ENCODE measurements at places on chromosomes 2 and 18.

- no peak for DNase-seq
Measured at GRCh38 chr2:120468136-120468535, 122.2 kb downstream of the INHBB start.

- DNase-seq: no peak
Measured at GRCh38 chr2:224106794-224107193, 67.7 kb upstream of the SERPINE2 start.

DNA sequence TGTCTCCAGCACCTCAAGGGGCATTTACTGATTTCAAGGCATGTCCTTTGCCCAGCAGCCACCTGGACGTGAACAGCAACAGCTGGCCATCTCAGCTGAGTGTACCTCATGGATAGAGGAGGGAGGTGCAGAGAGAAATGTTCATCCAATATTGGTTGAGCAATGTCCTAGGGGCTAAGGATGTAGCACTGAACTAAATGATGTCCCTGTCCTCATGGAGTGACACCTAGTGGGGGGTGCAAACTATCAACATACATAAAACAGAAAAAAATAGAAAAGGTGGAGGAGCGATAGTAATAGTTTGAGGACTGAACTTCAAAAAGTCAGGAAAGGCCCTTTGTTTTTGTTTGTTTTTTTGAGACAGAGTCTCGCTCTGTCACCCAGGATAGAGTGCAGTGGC, 4.8 kb upstream of the UGGT1 start:
- DNase-seq: no peak

DNA sequence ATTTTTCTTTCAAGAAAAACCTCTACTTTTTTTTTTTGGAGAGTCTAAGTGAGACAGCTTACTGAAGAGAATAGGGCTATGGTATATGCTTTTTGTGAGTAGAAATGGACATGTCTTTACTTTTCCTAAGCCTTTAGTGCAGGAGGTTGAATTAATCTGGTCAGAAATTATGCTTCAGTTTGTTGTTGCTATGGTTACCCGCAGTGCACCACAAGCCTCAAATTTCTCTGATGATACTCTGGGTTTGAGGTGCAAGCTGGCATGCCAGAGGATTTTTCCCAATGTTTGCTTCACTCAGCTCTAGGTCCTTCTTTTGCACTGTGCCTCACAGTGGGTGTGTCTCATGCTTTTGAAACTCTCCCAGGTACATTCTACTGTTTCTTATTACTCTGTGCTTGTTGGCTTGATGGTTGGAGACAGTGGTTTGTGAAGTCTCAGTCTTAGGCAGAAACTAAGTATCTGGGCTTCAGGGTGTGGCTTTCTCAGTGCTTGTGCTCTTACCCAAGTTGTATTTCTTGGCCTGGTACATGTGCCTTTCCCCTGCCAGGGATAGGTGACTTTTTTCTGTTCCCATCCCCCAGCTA, 278.3 kb downstream of the RBM43 start:
- DNase-seq: no peak

DNA sequence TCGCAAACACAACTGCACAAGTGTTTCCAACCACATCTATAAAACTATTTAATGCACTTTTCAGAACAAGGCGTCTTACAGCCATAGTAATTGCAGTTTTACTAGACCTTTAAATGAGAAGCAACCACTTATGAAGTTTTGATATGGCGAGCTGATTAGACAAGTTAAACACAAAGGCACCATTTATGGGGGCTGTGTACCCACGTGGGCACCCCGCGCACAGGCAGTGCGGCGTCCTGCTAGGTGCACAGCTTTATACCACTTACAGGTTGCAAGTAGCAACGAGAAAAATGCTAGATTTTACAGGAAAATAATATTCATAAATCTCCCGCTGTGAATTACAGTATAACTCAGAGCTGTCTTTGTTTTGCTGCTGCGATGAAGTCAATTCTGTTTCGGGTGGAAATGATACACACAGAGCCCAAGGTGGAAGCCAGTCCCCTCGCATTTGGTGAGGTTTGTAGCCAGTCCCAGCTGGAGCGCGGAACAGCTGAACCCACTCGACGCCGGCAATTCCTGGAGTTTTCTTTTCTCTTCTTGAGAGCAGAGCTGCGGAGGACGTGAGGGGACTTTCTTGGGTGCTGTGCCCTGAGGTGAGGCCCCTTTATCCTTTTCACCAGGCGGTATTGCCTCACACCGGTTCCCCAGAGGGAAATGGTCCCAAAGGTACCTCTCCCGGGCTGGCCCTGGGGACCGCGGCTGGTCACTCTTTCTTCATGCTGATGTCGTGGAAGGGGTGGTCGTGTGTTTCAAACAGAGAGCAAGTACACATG, 76.7 kb downstream of the PTGR3 start:
- no peak for DNase-seq

DNA sequence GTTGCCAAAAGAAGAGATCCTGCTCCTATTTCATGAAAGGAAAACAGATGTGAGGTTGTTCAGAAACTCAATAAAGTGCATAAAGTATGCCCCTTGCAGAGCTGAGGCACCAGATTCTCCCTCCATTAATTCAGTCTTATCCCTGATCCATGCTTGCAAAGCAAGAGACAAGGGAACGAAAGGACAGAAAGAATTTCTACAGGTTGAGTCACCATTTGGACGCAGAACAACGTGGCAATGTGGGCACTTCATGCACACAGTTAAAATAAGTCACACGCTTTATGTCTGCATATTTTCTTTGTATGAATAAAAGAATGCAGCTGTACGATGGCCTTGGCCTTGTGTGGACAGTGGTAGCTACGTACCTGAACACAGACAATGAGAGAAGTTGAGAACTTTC, 321.7 kb upstream of the REV1 start:
- DNase-seq: no peak

- no peak for DNase-seq
Measured at GRCh38 chr2:195450552-195451113, 206.4 kb upstream of the SLC39A10 start.

DNA sequence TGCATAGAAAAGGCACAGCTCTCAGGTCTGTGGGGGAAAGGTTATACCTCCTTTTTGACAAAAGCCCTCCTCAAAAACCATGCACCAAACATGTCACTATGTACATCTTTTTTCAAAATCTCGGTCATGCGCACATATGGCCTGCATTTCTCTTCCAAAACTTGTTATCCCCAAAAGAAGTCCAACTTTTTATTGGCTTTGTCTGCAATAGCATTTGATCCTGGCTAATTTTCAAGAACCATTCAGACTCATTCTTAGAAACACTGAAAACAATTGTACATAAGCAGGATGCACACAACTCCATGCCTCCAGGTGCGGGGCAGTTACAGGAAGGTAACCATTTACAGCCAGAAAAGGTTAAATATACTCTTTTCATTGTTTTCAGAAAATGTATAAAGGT, 21.9 kb downstream of the SERTAD2 start:
- DNase-seq: no peak

DNA sequence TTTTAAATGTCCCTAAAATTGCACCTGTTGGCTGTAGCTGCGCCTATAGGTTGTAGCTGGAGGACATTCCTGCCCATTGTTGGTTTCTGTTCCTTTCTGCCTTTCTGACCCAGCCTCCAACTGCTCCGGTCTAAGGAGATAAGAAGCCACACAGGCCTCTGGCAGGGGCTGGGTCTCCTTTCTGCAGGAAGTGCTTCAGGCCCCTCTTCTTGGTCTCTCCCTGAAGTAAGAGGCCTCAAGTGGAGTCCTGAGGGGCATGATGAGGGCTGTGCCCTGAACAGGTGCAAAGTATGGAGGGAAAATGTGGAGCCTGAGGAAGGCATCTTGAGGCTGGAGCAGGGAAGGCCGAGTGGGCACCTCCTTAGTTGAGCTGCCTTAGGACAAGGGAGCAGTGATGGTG, 10.4 kb upstream of the SFTPB start:
- no peak for DNase-seq

DNA sequence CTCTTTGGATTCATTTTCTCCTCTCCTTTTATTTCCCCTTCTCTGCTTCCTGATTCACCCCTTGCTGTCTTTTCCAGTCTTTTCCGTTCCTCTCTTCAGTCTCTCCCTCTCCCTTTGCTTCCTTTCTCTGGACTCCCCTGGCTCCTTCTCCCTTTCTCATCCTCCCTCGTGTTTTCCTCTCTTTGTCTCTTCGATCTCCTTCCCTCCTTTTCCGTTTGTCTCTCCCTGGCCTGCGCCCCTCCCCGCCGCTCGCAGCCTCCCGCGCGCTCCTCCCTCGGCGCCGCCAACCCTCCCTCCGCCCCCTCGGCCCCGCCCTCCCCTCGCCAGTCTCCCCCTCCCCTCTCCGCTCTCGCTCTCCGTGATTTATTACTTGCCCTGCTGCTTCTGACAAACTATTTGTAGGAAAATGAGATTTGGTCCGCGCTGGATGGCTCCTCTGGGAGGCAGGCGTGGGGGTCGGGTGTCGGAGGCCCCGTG, 46.0 kb upstream of the PAX8 start:
- DNase-seq: peak; percentile 37

- no peak for DNase-seq
Measured at GRCh38 chr2:219453671-219454590, 19.3 kb downstream of the SPEG start.

DNA sequence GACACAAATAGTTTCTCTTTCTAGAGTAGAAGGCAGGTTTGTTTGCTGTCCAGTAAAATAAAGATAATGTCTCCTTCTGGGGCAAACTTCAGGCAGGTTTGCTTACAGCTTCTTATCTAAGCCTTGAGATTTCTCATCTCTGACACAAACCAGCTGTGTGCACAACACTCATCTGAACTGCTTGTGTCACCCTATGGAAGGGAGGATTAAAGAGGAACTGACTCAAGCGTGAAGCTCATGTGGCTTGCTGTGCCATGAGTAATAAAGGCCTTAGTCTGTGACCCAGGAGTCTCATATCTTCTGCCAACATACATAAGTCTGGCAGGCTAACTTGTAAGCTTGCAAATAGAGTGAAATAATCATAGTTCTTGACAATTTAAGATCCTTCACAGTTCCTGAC, 24.2 kb upstream of the CPO start:
- DNase-seq: no peak

DNA sequence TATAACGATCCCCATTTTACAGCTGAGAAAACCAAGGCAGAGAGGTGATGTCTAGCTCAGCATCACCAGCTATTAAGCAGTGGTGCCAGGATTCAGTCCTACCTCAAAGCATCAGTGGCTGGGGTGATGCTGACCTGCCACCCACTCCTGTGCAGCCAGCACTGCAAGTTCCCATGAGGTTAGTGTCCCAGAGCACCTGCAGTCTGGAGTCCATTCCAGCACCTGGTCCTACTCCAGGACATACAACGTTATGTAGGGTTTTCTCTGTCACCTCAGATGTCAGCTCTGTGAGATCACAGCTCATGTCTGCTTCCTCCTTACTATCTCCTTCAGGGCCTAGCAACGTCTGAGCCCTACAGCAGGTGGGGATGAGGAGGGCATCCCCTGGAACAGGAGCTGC, 328.0 kb upstream of the HS6ST1 start:
- DNase-seq: no peak

GRCh38 chr2:212814941-212815340, 276.3 kb upstream of the ERBB4 start:
- no peak for DNase-seq

DNA sequence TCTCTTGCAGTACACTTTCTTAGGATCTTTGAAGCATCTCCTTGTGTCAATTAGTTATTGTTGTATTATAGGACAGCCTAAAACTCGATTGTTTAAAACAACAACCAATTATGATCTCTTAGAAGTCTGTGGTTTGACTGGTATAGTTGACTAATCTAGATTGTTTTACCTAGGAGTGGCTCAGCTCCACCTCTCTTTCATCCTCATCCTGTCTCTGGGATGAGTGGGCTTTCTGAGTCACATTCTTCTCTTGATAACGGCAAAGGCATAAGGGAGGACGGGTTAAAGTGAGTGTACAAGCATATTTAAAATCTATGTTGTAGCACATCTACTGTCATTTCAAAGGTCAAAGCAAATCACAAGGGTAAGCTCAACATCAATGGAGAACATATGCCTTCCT, 102.3 kb upstream of the GULP1 start:
- no peak for DNase-seq

DNA sequence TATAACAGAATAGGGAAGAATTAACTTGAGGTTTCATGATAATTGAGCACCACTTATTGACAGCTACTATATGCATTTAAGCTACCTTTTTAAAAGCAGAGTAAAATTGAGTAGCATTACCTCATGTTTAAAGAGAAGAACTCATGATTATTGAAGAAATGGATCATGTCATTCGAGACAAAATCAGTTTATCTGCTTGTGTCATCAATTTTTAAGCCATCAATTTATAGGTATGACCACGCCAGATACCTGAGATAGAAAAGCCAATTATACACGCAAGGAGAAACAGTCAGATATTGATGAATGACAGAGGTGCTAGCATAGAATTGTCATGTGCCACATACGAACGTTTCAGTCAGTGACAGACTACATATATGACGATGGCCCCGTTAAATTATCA, 28.4 kb downstream of the DSG2 start:
- no peak for DNase-seq

DNA sequence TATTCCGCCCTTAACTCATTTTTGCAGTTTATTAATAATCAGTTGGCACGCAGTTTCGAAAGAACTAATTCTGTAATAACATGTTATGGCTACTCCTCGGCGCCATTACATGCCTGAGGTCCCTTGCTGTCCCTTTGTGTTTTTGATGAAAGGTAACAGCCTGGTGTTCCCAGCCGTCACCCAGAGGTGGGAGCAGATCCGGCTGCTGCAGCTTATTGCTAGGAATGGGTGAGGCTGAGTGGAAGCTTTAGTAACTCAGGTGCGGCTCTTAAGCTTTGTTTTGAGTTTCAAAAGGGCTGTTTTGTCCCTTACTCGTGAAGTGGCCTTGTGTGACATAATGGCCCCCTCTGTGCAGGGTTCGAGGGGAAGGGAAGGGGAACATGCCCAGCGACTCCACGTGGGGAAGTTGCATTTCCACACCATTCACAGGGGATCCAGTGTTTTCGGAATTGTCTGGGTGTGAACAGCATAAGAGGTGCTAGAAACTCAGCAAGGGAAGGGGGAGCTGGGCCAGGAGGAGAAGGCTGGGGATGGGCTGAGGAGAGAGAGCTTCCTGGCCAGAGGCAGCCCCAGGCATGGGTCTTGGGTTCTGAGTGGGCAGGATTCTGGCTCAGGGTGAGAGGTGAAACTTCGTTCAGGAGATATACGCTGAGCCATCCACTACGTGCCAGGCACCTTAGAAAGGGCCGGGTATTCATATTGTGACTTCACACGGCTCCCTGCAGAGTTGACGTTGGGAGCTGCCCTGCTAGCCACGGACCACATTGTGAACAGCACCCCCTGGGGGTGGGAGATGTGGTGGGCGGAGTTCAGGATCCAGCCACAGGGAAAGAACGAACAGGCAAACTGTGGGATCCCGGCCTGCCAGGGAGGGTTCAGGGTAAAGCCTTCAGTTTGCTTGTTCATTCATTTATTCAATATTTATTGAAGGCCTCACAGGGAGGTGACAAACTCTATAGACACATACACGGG, 84.4 kb downstream of the TGOLN2 start:
- DNase-seq: no peak
